ENCODE measurements at places on chromosomes 2 and 18.

GRCh38 chr18:22546905-22547570 is 129.3 kb upstream of the CTAGE1 start:
- no peak for DNase-seq

GRCh38 chr2:207711750-207712530 is 500 bp downstream of the CCNYL1 start:
- DNase-seq = peak; percentile 53

- DNase-seq = no peak
These were observed 434.7 kb upstream of the HS6ST1 start for GRCh38 chr2:128753321-128753720.

GRCh38 chr2:70777450-70777849 is 9.4 kb upstream of the ADD2 start:
- DNase-seq = no peak

GRCh38 chr2:375270-375955 is 87.5 kb upstream of the ALKAL2 start:
- no peak for DNase-seq

DNA sequence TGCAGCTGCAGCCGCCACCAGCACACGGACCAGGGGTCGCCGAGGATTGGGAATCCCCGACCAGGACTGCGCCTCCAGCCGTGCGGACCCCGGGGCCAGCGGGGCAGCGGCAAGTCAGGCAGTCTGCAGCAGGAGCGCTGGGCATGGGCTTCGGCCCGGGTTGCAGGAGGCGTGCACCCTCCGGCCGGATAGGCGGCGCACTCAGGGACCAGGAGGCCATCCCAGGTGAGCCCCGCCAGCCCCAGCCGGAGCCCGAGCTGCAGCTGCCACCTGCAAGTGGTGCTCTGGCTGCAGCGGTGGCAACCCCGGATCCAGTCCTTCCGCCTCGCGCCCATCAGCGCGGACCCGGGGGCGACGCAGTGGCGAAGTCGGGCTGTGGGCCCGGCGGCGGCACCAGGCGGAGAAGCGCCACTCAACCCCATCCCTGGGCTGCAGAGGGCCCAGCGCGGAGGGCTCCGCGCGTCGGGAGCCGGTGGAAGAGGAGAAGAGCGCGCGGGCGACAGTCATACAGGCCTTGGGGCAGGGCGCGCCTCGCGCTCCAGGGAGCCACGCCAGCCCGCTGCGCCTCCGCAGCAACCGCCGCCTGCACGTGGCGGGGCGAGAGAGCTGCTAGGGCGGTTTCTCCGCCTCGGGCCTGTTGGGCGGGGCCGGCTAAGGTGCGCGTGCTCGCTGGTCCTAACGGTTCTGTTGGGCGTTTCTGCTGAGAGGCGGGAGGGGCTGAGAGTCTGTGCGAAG is 73.8 kb downstream of the RPIA start:
- DNase-seq = peak; percentile 29

- no peak for DNase-seq
These were observed 1695.0 kb upstream of the CELF4 start for GRCh38 chr18:39260565-39260964.

DNA sequence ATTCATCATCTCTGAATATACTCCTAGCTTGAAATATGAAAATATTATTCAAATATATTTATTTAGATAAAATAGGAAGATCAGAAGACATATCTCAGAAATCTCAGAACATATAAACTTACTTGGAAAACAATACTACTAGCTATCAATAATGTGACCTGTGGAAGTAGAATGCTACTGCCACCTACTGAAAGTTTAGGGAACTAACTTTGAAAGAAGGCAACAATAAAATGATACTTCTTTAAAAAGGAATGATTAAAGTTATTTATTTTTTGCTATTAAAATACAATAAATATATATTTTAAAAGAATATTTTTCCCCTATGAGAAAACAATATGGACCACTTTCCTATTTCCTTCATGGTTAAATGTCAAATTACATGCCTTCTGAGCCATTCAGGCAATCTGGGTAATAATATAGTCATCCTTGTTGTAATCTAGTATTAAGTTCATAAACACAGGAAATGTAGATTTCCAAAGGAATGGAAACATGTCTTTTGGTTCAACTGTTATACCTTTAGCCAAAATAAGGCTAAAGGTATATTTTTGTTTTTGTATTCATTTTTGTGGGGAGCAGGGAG is 26.0 kb downstream of the ACADL start:
- DNase-seq = peak; percentile 40

DNA sequence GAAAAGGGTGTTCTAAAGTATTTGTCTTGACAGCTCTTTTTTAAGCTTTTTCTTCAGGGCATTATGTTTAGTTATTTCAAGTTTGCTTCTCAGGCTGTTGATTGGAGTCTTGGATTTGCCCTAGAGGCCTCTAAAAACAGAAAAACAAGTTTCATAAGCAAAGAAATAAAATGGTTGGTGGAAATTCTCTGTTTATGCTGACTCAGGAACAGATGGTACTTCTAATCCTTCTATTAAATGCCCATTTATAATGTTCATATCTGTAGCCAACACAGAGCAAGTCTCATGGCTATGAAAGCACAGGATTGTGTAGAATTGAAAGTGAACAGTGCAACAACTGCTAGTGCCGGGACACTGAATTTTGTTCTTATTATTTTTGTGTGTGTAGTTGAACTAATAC is 60.4 kb downstream of the KCNJ3 start:
- no peak for DNase-seq

GRCh38 chr2:96842600-96842999 is 1.2 kb downstream of the ANKRD23 start:
- no peak for DNase-seq

- no peak for DNase-seq
These were observed 11.2 kb upstream of the PROM2 start for GRCh38 chr2:95262896-95263542.

DNA sequence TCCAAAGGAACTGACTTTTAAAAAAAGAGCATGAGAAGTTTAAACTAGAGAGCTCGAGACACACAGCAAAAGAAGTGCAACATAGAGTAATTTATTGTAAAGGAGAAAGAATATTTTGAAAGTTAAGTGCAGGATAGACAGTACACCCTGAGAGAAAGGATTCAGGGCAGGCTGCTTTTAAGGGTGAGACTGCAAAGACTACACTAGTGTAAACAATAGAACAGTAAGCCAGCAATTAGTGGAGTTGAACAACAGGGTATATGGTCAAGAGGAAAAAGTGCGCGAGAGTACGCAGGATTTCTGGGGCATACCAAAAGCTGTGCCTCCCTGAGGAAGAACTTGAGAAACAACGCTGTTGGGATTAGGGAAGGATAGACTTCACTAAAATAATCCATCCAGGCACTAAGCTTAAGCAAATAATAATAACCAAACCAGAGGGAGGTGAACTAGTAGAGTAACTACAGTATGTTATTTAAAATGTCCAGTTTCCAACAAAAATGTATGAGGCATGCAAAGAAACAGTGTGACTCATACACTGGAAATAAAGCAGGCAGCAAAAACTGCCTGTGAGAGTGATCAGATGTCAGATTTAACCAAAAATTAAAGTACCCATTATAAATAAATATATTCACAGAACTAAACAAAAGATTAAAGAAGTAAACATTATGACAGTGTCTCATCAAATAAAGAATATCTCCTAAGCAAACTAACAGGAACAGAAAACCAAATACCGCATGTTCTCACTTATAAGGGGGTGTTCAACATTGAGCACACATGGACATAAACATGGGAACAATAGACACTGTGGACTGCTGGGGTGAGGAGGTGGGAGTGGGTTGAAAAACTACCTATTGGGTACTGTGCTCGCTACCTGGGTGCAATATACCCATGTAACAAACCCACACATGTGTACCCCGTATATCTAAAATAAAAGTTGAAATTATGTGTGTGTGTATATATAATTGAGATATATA is 40.5 kb upstream of the EMILIN2 start:
- no peak for DNase-seq

DNA sequence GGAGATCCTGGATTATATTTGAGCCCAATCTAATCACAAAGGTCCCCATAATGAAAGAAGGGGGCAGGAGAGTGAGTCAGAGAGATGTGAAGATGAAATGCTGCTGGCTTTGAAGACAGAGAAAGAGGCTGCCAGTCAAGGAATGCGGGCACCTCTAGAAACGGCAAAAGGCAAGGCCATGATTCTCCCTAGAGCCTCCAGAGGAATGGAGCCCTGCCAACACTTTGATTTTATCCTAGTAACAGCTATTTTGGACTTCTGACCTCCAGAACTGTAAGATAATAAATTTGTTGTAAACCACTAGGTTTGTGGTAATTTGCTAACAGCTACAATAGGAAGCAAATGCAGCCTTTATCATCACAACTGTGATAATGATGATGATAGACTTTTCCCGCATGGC is 32.9 kb downstream of the LBH start:
- DNase-seq = no peak

DNA sequence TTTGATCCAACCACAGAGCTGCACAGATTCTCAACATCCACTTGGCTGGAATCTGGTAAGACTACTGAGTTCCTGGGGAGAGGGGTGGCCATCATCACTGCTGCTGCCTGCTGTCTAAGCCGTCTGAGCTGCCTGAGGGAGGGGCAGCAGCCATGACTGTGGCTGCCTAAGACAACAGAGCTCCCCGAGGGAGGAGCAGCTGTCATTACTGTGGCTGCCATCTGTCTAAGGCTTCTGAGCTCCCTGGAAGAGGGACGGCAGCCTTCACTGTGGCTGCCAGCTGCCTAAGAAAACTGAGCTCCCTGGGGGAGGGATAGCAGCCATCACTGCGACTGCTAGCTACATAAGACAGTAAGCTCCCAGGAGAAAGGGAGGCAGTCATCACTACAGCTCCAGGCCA is 584.4 kb downstream of the NR4A2 start:
- no peak for DNase-seq

GRCh38 chr18:36718705-36719328 is 110.0 kb downstream of the TPGS2 start:
- DNase-seq = no peak

DNA sequence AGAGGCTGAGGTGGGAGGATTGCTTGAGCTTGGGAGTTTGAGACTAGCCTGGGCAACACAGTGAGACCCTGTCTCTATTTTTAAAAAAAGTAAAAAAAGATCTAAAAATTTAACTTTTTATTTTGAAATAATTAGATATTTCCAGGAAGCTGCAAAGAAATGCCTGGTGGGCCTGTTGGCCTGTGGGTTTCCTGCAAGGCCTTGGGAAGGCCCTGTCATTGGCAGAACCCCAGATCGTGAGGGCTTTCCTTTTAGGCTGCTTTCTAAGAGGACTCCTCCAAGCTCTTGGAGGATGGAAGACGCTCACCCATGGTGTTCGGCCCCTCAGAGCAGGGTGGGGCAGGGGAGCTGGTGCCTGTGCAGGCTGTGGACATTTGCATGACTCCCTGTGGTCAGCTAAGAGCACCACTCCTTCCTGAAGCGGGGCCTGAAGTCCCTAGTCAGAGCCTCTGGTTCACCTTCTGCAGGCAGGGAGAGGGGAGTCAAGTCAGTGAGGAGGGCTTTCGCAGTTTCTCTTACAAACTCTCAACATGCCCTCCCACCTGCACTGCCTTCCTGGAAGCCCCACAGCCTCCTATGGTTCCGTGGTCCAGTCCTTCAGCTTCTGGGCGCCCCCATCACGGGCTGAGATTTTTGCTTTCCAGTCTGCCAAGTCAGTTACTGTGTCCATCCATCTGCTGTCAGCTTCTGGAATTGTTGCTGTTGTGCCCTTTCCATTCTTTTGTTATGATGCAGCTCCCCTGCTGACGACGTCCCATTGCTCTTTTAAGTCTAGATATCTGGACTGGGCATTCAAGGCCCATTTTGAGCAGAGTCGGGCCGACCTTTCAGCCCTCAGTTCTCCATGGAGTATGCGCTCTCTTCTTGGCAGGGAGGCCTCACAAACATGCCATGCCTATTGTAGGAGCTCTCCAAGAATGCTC is 6.6 kb downstream of the PROC start:
- no peak for DNase-seq

DNA sequence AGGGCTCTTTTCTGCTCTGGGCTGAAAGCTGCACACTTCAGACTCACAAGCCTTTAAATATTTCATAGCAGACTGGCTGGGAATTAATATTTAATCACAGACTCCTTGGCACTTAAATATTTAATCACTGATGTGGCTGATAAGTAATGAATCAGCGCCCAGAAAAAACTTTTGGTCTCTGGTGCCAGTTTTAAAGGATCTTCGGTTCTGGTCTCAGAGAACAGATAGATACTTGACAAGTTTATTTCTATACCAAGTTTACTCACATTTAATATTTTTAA is 201.2 kb downstream of the MYCN start:
- no peak for DNase-seq

GRCh38 chr2:47504174-47504810 is 101.3 kb downstream of the MSH2 start:
- DNase-seq = no peak

DNA sequence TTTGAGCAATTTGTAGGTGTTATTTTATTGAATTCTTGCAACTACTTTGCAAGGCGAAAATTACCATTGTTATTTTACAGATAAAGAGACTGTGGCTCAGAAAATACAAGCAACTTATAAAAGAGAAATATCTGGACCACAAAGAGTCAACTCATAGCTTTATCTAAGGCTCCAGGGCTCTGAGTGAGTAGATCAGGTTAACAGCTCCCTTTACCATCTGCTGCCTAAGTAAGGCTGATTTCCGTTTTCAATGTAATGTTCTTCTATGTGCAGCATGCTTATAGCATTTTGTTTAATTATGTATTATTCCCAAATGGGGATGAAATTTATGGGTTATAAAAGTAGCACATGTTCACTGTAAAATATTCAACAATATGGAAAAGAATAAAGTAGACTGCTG is 299.1 kb upstream of the TNP1 start:
- DNase-seq = no peak

DNA sequence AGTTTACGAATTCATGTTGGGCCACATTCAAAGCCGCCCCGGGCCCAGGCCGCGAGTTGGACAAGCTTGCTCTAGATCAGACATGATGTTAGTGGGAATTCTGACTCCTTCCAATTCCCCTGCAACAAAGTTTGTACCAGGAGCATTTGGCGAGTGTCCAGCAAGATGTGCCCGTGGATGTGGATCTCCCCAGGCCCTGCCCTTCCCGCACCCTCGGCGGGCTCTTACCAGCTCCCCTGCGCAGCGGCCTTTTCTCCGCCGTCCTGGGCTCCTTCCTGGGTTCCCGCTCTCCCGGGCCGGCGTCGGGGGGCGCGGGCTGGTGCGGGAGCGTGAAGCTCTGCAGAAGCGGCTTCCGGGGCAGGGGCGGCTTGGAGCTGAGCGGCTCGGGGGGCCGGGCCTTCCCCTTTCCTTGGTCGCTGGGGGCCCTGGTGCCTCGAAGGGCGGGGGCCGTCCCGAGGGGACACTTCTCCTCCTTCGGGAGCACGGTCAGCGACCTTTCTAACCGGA is 90.8 kb upstream of the MGAT4A start:
- DNase-seq = no peak

- no peak for DNase-seq
These were observed 363.6 kb downstream of the CTNNA2 start for GRCh38 chr2:79876430-79876829.
